NCI-H2107 (cell line): ENCODE measurements at places on chromosomes 2 and 18.

- no peak for DNase-seq
These were observed 91.0 kb downstream of the MCFD2 start for GRCh38 chr2:46824611-46825010.

- DNase-seq, result no peak
These were observed 72.2 kb upstream of the THUMPD2 start for GRCh38 chr2:39851251-39851650.

DNA sequence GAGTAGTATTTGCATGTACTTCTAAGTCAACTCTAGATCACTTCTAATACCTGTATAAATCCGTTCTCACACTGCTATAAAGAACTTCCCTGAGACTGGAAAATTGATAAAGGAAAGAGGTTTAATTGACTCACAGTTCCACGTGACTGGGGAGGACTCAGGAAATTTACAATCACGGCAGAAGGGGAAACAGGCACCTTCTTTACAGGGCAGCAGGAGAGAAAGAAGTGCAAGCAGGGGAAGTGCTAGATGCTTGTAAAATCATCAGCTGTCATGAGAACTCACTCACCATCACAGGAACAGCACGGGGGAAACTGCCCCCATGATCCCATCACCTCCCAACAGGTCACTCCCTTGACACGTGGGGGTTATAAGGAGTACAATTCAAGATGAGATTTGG lies 24.0 kb upstream of the SLC35F5 start:
- DNase-seq, result no peak

GRCh38 chr2:74548285-74548899 lies 5.3 kb downstream of the LOXL3 start:
- DNase-seq, result peak; percentile 21

DNA sequence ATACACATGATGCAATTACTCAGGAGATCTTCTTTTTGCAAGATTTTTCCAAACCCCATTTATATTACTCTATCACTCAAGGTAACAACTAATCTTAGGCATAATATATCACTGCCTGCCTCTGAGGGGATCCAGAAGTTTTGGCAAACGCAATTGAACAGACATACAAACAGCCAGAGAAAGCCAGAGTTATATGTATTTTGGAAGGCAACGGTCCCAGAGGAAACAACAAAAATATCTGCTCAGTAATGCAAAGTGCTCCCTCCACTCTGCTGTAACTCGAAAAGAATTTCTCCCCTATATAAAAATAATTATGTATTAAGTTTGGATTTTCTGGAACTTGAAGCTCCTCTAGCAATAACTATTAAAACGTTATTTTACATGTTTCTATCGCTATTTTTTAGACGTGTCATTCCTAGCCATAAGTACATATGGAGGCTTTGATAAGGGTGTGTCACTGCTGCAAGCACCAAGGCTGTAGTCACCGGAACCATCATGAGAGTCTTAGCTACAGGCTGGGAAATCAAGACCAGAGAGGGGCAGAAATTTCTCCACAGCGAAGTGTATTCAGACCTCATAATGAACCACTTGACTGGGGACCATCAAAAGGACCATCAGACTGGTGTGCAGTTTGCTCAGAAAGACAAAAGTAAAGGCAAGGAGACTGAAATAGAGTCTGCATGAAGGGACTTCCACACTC lies 3.7 kb upstream of the GKN1 start:
- no peak for DNase-seq

- DNase-seq, result no peak
These were observed 773 bp downstream of the CMPK2 start for GRCh38 chr2:6864923-6865345.

DNA sequence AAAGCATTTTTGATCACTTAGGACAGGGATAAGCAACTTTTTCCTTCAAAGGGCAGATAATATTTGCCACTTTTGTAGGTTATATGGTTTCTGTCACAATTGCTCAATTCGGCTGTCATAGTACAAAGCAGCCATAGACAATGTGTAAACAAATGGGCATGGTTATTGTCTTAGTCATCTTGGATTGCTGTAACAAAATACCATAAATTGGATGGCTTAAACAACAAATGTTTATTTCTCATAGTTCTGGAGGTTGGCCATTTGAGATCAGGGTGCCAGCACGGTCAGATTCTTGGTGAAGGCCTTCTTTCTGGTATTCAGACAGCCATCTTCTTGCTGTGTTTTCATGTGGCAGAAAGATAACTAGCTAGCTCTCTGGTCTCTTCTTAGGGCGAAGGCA lies 91.2 kb downstream of the TAF4B start:
- DNase-seq, result no peak

- DNase-seq, result no peak
These were observed 278.1 kb downstream of the LRATD1 start for GRCh38 chr2:14910654-14911053.

GRCh38 chr2:10204326-10205161 lies 82.0 kb downstream of the RRM2 start:
- no peak for DNase-seq

DNA sequence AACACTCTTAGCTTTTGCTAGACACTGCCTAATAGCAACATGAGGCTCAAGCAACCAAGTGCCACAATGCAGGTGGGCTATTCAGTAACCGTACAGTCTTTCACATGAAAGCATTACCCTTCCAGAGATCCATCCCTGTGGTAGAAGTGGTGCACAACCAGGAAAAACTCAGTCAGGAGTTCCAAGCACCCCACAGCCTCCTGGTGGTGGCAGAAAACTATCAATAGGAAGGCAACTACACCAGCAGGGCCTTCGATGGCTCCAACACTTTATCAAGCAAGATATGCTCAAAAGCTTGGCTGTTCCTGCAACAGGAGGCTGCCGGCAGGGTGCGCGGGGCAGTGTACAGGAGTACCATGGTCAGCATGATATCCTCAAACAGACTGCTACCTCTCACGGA lies 176.1 kb upstream of the DLGAP1 start:
- DNase-seq, result no peak

DNA sequence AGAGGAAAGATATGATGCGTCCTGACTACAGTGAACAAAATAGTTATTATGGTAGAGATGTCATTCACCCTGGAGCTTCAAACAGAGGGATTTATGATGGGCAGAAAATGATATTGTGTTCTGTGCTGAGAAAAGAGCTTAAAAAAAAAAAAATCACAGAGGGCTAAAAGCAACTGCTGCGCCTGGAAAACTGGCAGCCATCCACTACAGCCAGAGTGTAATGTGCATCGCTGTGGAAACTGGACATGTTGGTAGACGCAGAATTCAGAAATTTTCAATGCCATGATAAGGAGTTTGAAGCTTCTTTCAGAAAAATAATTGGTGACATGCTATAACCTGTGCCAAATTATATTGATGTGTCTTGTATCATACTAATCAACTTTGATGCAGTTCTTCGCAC lies 122.9 kb upstream of the SOX11 start:
- no peak for DNase-seq

DNA sequence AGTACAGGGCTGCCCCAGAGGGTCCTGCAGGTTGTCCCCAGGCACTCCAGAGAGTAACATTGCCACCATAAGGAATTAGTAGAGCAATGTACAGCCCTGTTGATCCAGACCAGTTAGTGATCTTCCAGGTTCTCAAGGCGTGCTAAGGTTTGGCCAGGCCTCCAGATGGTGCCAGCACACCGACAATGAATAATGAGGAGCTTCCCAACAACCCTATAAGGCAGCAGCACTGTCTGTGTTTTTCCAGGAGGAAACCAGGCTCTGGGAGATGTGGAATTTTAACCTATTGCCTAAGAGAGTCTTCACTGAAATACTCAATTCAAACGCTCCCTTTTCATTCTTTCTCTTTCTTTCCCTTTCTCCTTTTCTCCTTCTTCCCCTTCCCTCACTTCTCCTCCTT lies 122.1 kb downstream of the MGAT5 start:
- no peak for DNase-seq

- DNase-seq, result no peak
These were observed 9.8 kb downstream of the KIF1A start for GRCh38 chr2:240810199-240810598.

DNA sequence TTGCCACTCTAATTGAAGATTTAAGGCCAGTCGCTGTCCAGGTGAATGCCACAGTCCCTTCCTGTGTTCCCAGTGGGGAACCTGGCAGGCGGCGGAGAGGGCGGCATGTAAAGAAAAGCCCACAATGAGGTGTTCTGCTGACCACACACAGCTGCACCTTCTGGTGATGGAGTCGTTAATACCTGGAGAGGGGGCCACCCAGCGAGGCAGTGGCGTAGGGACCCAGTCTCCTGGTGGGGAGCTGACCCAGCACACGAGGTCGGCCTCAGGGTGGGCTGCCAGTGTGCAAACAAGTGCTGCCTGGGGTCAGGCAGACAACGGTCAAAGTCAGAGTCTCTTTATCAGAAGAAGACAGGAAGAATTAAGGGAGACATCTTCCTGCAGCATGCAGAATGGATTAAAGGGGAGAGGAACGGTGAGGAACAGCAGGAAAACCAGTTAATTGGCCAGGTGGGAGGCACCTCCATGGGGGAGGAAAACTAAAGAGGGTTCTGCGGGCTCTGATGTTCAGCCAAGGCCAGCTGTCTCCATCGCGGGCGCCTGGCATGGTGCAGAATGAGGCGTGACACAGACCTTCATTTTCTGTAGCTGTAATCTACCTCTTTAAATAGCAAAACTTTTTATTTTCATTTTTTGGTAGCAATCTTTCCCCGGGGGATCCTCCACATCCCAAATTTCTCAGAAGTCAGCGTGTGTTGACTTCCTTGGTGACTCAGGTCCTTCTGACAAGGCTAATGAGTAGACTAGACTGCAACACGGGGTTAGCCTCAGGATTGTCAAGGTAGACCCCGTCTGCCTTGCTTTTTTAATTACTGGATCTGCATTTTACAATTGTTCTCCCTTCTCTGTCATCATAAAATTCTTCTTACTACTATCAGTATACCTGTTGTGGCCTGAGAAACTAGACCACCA lies 78.3 kb downstream of the SMAD7 start:
- DNase-seq, result no peak

DNA sequence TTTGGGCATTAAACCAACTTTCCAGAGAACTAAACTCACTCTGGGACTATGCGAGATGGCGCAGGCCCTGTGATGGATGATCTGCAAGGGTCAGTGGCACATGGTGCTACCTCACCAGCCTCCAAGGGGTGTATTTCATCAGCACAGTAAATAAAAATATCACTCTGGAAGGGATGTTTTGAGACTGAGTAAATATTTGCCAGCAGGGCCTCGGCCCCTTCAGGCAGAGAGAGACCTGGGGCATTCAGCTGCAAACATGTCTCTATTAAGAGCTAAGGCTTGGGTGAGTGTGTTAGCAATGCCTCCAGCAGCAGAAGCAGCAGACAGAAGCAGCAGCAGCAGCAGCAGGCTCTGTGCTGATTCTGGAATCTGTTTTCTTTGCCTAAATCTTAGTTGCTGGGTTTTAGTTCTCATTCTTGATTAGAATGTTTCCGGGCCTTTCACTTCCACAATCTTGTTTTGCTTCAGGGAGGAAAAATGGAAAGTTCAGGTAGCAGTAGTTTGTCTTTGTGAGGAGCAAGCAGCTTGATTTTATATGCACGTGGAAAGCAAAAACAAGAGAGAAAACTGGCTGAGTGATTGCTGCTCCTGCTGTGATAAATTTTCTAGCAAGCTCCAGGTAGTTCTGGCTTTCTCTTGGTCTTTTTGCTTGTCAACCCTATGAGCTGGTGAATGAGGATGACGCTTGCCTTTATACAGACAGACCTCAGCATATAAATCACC lies 18.6 kb downstream of the ADCYAP1 start:
- no peak for DNase-seq

DNA sequence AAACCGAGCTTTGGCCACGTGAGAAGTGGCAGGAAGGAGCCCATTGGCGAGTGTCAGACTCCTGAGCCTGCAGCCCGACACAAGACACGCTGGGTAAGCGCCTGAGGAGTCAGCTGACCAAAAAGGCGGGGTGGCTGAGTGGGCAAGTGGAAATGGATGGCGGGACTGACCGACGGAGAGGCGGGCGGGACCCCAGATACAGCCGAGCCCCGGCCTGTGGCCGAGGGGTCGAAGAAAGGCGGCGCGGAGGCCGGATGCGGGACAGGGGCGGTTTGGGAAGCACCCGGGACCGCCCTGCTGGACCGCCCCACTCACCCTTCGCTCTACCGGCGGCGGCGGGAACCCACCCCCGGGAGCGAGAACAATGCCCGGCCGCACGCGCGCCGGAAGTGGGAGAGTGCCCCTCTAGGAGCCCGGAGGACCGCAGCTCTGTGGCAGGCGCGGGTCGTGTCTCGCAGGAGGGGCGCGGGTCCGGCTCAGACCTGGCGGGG lies 22.8 kb downstream of the ZSCAN30 start:
- peak; percentile 87 for DNase-seq

- no peak for DNase-seq
These were observed 11.1 kb downstream of the CNDP2 start for GRCh38 chr18:74507097-74507881.

DNA sequence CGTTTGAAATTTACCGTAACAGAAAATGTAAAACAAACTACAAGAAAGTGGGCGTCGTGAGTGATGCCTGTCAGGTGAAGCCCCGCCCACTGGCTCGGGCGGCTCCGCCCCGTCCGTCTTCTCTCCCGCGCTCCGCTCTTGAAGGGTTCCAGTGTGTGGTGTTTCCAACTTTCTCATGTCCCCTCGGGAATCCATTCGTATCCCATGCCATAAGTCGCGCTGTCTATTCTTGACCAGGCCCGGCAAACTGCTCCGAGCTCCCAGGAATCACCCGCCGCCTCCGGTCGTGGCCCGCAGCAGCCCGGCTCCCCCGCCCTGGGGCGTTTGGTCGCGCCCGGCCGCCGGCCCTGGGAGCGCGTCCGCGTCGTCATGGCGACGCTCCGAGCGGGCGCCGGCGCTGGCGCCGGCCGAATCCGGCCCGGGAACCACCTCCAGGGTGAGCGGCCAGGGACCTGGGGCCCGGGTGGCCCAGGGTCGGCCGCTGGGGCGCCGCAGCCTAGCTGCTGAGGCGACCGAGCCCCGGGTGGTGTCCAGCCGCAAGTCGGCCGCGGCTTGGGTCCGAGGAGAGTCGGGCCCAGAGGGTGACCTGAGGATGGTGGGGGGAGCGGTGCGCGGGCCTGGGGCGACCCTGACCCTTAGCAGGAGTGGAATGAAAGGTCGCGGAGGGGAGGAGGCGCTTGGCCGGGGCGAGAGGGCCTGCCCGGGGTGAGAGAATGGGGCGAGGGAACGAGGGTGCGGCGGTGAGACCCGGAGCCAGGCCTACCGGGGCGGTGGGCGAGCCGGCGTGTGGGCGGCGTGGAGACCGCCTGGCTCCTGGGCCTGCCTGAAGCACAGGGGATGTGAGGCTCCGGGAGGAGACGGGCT lies at the start of gene CFAP221:
TSS of gene CFAP221 (plus strand) at position 375 of the 864 bp plus-strand sequence. CDS start 1,683 bp downstream, outside the sequence.
- no peak for DNase-seq

- DNase-seq, result no peak
These were observed 10.5 kb downstream of the TRAPPC12 start for GRCh38 chr2:3390041-3390440.

DNA sequence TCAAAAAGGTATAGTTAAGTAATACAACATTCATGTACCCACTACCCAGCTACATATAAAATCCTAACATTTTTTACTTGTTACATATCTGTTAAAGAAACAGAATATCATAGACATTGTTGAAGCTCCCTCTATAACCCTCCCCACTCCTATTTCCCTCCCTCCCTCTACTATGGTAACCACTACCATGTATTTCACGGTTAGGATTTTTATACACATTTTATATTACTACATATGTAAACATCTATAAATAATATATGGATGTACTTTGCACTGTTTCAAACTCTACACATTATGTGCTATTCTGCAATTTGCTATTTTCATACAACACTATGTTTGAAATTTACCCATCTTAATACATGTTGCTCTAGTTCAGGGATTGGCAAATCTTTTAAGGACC lies 36.3 kb downstream of the THOC1 start:
- no peak for DNase-seq
